ENCODE measurements at places on chromosomes 12 and 14.
A peak's percentile ranks its signal among the peaks of the same experiment; 100 is the strongest.

GRCh38 chr14:60510951-60511599 is 2.1 kb downstream of the SIX6 start:
- DNase-seq: no peak

DNA sequence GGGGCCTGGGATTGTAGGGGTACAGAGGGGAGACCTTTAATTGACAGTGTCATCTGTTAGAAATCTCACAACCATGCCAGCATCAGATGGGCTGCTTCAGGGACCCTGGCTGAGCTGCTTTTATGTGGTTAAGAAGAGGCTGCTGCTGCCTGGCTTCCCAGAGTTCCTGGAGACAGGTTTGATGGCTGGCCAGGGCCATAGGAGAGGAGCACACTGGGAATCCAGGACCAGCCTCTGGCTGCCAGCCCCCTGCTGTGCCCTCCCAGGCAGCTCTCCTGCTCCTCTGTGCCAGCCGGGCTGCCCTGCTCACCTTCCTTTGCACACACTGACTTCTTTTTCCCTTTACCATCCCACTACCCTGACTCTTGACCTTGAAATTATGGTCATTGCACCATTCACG is 507 bp upstream of the KRT73 start:
- DNase-seq: no peak

GRCh38 chr12:83123039-83123438 is 436.3 kb downstream of the TMTC2 start:
- no peak for DNase-seq

- DNase-seq: no peak
These were observed 11.2 kb downstream of the MOK start for GRCh38 chr14:102293781-102294180.

- DNase-seq: peak; percentile 23
These were observed 2.4 kb upstream of the RNASE7 start for GRCh38 chr14:21039585-21040369.

GRCh38 chr14:47619392-47619791 is 56.0 kb downstream of the MDGA2 start:
- DNase-seq: no peak

- no peak for DNase-seq
These were observed 383.8 kb downstream of the SNAPC1 start for GRCh38 chr14:62146030-62146429.

GRCh38 chr12:83016218-83016835 is 329.6 kb downstream of the TMTC2 start:
- DNase-seq: peak; percentile 47

GRCh38 chr14:70093156-70093555 is 95.6 kb downstream of the SLC8A3 start:
- no peak for DNase-seq

GRCh38 chr12:75868501-75868900 is 163.1 kb downstream of the PHLDA1 start:
- no peak for DNase-seq

DNA sequence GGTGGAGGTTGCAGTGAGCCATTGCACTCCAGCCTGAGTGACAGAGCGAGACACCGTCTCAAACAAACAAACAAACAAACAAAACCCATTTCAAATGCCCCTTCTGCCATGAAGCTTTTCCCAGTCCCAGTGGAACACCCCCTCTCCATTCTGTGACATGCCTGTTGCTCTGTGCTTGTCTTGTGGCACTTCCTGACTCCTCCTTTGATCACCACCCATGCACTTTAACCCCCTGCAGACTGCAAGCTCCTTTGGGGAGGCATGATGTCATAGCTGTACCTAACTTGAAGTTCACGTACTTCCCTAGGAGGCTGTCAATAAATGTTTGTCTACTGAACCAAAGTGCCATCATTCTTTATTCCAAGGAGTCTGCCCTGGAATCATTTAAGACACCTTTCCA is 64.7 kb downstream of the TMCC3 start:
- DNase-seq: no peak

DNA sequence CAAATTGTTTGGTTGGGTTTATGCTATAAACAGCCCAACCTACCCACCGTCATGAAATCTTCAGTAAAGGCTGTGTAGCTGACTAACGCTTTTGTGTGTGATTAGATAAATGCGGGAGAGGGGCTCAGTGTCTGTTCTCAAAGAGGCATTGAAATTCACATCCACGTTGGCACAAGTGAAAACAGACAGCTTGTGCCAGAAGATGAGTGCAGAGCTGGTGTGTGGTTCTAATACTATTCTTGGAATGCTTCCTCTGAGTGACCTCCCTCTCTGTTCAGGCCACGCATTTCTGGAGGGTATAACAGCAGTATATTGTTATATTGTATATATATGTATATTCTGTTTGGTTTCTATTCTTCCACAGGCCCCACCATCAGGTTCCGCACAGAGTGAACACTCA is 263.8 kb downstream of the APAF1 start:
- no peak for DNase-seq

DNA sequence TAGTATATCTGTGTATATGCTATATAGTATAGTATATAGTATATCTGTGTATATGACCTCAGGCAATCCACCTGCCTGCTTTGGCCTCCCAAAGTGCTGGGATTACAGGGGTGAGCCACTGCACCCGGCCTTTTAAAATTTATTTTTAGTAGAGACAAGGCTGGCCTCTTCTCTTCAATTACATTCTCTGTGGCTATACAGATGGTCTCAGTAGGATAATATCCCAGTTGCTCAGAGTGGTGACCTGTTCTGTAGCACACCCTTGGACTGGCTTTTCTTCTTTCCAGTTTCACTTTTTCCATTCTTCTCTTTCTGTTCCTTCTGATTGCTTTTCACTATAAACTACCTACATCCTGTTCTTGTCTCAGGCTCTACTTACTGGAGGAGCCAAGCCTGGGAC is 3.1 kb upstream of the NFATC4 start:
- no peak for DNase-seq

DNA sequence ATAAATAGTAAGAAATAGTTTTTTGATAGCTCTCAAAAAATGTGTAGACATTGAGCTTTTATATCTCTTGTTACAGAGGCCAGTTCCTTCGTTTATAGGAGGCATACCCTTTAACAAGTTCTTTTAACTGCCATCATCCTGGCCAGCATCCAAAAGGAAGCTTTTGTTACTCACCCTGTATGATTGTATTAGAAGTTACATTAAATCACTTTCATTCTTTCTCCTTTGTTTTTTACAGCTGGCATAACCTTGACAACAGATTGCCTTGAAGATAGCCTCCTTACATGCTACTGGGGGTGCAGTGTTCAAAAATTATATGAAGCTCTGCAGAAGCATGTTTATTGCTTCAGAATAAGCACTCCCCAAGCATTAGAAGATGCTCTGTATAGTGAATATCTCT is 20.1 kb downstream of the CGRRF1 start:
- no peak for DNase-seq

GRCh38 chr12:10554756-10555481 is 49.2 kb downstream of the EIF2S3B start:
- DNase-seq: no peak

- no peak for DNase-seq
These were observed 41.8 kb downstream of the AKAP3 start for GRCh38 chr12:4607056-4607455.

GRCh38 chr14:103854017-103854808 is 6.8 kb upstream of the PPP1R13B start:
- no peak for DNase-seq

DNA sequence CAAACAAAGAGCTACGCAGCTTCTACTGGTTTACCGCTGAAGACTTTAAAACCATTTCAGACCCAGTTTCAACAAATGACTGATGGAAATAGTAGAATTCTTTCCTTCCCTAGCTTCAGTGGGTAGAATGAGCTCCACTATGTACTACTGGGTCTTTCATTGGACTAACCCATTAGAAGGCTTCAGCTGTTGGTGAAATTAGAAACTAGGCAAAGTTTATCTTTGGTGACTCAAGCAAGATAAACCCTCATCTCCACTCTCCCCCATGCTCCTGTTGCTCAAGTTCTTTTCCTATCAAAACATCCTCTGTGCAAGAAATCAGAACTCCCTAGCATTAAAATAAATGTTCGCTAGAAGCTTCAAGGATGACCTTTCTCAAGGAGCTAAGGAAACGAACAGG is 159.2 kb downstream of the PAWR start:
- DNase-seq: no peak

DNA sequence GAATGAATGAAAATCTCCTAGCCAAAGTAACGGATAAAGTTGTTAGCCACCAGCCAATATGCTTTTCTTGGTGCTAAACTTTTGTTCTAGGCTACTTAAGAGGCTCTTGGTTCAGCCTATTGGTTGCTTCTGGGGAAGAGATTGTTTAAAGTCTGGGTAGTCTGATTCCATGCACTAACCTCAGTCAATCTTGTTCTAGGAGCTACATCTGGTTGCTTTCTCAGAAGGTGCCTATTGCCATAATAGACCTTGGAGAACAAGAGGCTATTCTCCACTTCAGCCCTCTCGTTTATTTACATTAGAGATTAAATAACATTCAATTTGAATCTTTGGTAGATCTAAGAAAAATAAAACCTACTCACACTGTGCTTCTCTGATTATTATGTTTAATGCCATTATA is 40.8 kb upstream of the OTOGL start:
- DNase-seq: no peak

- DNase-seq: no peak
These were observed 31.1 kb upstream of the DHRS7 start for GRCh38 chr14:60196291-60196690.

DNA sequence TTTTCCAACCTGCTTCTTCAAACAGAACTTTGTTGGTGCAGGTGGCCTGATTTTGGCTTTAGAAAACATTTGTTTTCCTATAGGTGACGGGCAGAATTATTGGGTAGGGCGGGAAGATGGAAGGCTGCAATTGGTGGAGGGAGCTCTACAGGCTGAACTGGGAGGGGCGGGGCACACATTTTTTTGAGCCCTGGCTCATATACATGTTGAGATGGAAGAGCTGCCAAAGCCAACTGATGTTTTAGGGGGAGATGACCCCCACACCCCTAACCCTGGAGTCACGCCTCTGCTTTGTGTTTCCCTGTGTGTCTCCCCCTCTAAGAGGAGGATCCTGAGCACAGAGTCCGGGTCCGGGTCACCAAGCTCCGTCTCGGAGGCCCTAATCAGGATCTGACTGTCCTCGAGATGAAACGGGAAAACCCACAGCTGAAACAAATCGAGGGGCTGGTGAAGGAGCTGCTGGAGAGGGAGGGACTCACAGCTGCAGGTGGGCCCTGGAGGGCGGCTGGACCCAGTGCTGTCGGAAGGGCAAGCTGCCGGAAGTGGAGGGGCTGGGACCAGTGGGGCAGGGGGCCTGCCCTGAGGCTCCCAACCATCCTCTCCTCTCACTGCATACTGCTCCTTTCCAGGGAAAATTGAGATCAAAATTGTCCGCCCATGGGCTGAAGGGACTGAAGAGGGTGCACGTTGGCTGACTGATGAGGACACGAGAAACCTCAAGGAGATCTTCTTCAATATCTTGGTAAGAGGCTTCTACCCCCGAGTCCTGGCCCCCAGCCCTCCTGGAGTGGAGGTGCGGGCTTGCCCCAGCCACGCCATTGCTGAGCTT is 18.6 kb downstream of the AGAP2 start:
- DNase-seq: no peak

All from GM04503 (cell line).